ENCODE measurements at places on chromosomes 7 and 10. TPM values are rescaled to one million over a fixed set of nuclear protein-coding genes. Genes with fewer than 3 reads are reported as not detected.

DNA sequence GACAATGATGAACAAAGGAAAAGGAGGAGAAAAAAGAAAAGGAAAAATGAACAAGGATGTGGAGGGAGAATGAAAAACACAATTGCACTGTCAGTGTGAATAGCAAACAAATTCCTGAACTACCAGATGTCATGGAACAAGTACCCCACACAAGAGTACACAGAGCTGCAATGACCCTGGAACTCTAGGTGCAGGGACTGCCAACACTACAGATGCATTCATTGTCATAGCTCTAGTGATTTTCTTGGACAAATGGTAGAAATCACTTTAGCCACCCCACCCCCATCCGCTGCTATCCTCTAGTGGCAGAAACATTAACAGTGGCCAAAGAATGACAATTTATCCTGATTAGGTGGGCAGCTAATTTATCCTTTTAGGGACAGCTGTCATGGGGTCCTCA is 3.1 kb downstream of the RNF133 start:
- H3K36me3 ChIP-seq, result no peaks in the 10 kb centered on the region
- no peaks in the 10 kb centered on the region for H3K27me3 ChIP-seq
- no peak for DNase-seq
- no peaks in the 10 kb centered on the region for H3K4me1 ChIP-seq
- H3K4me3 ChIP-seq, result no peak overlapping the region

GRCh38 chr10:32112055-32112454 is 55.8 kb upstream of the KIF5B start:
- H3K27me3 ChIP-seq, result no peaks in the 10 kb centered on the region
- no peak for DNase-seq
- H3K27ac ChIP-seq, result no peak overlapping the region
- H3K4me3 ChIP-seq, result no peak overlapping the region
- no peaks in the 10 kb centered on the region for H3K36me3 ChIP-seq
- H3K4me1 ChIP-seq, result no peaks in the 10 kb centered on the region

DNA sequence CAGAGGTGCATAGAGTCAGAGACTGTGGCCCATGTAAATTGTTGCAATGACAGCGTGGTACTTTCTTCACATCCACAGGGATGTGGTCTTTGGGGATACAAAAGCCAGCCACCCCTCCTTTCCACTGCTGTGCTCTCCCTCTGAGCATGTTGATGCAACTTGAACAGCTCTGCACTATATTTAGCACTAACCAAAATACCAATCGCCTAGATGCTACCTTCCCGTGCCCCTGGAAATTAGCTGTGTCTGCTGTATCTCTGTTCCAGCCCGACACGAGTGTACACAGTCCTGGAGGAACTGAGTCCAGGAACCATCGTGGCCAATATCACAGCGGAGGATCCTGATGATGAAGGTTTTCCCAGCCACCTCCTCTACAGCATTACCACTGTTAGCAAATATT is 38.1 kb downstream of the CDHR3 start:
- no peak for DNase-seq
- H3K36me3 ChIP-seq, result no peaks in the 10 kb centered on the region
- H3K27me3 ChIP-seq, result no peaks in the 10 kb centered on the region
- no peaks in the 10 kb centered on the region for H3K4me1 ChIP-seq
- H3K4me3 ChIP-seq, result no peak overlapping the region

Gene RTKN2
- 5.7 TPM for total RNA-seq

DNA sequence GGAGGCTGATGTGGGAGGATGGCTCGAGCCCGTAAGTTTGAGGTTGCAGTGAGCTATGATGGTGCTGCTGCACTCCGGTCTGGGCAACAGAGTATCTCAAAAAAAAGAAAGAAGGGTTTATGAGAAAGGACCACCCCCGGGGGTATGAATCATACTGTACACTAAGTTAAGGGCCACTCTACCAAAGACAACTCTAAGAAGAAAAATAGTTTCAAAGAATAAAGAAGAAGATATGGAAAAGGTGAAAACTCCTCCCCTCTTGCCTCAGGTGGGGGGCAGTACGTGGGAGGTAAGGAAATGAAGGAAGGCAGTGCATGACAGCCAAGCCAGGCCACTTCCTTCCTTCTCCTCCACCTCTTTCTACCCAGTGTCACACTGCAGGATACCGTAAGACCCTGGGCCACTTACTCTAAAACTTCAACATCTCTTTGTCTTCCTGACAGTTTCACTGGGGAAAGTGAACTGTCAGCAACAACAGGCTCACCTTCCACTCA is 61.3 kb downstream of the PIP4K2A start:
- no peak overlapping the region for H3K4me3 ChIP-seq
- H3K27ac ChIP-seq, result peak overlapping the region; percentile 78
- peaks cover 100% of the 10 kb centered on the region for H3K4me1 ChIP-seq
- H3K36me3 ChIP-seq, result no peaks in the 10 kb centered on the region
